ENCODE measurements at places on chromosomes 1 and 21.

- DNase-seq = no peak
Observed at GRCh38 chr1:31626223-31627207, 9.0 kb downstream of the HCRTR1 start.

- DNase-seq = no peak
Observed at GRCh38 chr1:172466795-172467407, 23.0 kb upstream of the PIGC start.

GRCh38 chr1:150551784-150552127 is 2.5 kb downstream of the ADAMTSL4 start:
- no peak for DNase-seq

DNA sequence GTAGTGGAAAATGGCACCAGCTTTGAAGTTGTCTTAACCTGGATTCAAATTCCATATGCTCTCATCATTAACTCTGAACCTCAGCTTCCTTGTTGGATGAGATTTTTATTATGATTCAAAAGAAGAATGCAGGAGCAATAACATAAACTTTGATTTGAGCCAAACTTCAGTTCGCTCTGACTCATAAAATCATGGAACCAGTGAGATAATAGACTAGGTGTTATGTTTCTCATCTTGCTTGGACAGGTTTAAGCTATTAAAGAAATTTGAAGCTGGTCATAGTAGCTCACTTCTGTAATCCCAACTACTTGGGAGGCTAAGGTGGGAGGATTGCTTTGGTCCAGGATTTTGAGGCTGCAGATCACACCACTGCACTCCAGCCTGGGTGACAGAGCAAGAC is 172.8 kb downstream of the CLEC20A start:
- no peak for DNase-seq

DNA sequence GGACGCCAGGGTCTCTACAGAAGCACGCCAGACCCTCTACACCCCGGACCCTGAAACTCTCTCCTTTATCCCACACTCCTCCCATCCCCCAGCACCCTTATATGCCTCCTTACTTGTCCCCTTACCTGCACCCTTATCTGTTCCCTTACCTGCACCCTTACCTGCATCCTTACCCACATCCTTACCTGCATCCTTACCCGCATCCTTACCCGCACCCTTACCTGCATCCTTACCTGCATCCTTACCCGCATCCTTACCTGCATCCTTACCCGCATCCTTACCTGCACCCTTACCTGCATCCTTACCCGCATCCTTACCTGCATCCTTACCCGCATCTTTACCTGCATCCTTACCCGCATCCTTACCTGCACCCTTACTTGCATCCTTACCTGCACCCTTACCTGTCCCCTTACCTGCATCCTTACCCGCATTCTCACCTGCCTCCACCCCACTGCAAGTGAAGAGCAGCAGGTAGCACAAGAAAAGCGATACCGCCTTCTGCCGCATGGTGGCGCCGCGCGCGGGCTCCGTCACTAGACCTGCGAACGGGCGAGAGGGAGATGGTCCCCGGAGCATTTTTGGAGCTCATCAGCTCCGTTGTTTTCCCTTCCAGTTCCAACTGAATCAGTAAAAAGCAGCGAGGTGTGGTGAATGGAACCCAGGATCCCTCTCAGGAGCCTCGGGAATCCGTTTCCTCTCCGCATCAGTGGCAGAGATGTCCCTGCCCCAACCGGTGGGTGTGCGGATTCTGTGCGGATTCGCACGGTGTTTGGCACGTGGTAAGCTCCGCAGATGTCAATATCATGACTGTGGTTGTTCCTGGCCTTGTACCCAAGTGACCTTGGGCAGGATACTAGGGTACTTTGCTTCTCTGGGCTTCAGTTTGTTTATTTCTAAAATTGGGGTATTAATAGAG is 2.9 kb downstream of the IFI6 start:
- DNase-seq = peak; percentile 85

GRCh38 chr1:157025856-157026255 is 19.7 kb downstream of the ARHGEF11 start:
- DNase-seq = no peak

DNA sequence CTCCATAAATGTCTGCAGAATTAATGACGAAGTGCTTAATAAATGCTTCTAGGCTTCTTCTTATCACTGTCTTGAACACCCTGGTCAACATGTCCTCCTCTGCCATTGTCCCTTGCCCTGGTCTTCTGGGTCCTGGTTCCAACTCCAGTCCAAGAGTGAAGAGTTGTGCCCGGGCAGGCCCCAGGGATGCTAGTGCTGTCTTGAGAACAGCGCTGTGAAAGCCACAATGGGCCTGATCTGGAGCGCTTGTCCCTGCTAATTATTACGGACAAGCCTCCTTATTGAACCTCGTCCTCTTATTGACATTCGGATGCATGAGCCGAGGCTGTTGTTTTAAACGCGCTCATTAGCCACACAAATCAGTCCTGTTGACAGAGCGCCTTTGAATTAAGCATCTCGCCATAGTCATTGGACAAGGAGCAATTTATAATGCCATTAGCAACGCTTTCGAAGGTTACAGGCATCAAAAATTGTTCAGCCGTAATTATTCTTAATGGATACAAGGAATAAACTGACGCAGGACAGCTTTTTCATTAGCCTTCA is 211.6 kb upstream of the POU3F1 start:
- no peak for DNase-seq

- no peak for DNase-seq
Observed at GRCh38 chr1:228650141-228650540, 85.1 kb upstream of the RHOU start.

GRCh38 chr1:41580021-41580420 is 95.5 kb upstream of the EDN2 start:
- no peak for DNase-seq

DNA sequence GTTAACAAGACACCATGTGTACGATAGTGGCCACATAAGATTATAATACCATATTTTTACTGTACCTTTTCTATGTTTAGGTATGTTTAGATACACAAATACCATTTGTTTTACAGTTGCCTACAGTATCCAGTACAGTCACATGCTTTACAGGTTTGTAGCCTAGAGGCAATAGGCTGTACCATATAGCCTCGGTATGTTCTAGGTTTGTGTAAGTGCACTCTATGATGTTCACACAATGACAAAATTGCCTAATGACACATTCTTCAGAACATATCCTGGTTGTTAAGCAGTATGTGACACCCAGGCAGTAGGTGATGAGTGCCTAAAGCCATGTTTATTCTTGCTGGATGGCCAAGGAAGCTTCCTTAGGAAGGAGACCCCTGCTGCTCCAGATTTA is 111.8 kb downstream of the PAPPA2 start:
- DNase-seq = no peak

DNA sequence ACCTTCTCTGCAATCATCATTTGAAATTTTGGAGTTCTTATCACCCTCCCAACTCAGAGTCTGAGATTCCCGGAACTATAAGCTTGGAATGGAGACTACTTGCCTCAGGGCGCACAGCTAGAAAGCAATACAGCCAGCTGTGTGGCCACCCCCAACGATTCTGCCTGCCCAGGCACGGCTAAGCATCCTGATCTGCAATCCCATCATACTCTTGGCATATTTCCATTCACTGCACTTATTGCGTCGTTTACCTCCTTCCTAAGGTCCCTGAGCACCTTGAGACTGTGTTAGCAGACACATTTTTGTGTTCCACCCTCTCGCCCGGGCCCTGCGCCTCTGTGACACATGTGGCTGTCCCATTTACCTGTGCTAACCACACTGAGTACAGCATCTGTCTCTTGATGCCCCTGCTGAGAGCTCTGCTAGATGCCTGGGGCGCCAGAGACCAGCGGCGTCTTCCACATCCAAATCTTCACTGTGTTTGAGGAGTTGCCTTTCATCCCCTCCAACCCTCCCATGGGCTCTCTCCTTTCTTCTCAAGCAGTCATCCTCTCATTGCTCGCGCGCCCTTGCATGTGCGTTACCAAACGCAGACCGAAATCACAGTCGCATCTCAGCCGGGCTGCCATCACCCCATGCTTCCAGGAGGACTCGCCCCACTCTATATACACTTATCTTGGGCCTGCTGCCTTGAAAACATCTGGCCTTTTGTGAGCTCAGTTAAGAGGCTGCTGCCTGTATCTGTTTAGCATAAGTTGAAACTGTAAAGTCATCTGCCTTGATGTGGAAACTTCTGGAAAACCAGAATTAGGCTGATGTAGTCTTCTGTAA is 3.5 kb upstream of the CLDN19 start:
- no peak for DNase-seq

GRCh38 chr1:147071142-147071541 is 101.1 kb downstream of the PRKAB2 start:
- no peak for DNase-seq

GRCh38 chr21:40647706-40648105 is 199.3 kb downstream of the DSCAM start:
- no peak for DNase-seq

DNA sequence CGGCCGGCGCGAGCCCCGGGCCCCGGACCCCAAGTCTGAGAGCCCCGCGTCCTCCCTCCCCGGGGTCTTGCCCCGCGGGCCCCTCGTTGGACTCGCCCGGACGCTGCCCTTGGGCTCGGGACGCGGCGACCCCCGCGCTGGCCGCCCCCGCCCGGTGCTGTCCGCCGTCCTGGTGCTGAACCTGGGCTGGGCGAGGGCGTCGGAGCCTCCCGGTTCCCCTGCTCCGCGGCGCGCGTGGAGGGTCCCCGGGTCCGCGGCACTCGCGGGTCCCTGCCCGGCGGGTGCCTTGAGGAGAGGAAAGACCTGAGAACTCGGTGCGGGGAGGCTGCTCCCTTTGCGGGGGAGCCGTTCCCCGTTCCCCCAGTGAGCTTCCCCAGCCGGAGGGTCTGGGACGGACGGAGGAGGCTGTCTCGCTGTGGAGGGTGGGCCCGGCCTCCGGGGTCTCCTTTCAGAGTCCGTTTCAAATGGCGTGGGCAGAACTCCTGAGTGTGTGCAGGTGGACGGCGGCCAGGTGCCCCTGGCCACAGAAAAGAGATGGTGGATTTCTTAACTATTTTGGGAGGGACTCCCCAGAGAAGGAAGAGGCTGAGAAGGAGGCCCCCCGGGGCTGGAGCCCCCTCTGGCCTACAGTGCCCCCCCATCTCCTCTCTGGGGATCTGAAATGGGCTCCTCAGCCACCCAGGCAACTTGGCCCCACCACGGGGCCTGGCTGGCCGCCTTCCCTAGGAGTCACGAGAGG is 595 bp downstream of the GABRD start:
- no peak for DNase-seq

DNA sequence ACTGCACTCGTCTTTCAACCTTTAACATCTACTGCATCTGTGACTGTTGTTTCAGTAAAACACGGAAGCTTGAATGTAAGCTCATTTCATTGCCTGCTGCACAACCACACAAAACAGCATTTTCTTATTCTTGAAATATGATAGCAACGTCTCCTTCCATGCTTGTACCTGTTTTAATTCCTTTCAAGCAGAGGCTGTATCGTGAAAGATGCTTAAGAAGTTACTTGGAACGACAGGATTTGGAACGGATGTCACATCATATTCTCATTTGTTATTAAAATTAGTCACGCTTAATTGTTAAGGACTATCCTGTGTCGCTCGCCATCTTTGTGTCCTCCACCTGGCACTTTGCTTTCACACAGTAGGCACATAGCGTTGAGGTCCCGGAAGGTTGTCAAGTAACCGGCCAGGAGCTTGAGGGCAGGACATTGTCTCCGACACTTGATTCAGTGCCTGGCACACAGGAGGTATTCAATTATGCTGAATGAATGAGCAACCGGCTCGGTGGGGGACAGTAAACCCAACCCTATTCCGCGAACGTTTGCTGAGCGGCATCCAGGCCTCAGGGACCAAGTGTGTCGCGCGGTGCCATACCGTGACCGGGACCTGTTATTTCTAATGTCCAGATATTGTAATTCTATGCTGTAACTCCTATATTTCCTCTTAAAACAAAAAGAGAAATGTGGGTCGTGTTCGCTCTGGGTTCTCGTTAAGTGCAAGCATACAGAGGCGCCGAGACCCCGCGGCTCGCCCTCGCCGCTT is 499 bp upstream of the SH3GLB1 start:
- peak; percentile 25 for DNase-seq

GRCh38 chr1:14989931-14990728 is 163.4 kb upstream of the TMEM51 start:
- no peak for DNase-seq

DNA sequence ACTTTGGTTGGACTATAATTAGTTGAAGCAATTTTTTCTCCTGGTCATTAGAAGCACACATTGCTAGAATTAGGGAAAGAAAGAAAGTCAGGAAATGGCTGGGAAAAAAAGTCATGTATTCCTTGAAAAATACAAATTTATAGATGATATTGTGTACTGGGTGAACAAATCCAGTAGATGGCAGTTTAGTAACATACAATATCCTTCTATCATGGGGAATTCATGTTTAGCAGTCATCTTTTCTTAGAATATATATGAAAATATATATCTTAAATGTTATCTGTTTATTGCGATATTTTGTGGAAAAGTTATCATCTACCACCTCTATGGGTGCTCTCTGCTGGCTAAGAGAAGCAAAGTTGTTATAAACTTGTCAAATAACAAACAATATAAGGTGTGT is 13.1 kb upstream of the ZRANB2 start:
- DNase-seq = no peak

DNA sequence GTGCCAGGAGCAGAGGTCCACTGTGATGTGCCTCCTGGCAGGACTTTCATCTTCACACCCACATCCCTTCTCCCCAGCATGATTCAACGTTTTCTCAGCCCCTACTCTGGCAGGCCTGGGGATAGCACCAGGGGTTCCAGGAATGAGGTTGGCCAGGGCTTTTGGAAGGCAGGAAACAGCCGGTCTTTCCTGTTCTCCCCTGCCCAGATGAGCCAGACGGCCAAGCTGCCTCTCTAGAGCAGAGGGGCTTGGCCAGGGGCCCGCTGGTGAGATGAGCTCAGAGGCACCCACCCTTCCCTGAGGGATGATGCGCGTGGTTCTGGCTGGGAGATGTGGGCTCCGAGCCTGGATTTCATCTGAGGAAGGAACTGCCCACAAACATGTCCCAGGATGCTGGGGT is 4.3 kb upstream of the MFAP2 start:
- DNase-seq = no peak

DNA sequence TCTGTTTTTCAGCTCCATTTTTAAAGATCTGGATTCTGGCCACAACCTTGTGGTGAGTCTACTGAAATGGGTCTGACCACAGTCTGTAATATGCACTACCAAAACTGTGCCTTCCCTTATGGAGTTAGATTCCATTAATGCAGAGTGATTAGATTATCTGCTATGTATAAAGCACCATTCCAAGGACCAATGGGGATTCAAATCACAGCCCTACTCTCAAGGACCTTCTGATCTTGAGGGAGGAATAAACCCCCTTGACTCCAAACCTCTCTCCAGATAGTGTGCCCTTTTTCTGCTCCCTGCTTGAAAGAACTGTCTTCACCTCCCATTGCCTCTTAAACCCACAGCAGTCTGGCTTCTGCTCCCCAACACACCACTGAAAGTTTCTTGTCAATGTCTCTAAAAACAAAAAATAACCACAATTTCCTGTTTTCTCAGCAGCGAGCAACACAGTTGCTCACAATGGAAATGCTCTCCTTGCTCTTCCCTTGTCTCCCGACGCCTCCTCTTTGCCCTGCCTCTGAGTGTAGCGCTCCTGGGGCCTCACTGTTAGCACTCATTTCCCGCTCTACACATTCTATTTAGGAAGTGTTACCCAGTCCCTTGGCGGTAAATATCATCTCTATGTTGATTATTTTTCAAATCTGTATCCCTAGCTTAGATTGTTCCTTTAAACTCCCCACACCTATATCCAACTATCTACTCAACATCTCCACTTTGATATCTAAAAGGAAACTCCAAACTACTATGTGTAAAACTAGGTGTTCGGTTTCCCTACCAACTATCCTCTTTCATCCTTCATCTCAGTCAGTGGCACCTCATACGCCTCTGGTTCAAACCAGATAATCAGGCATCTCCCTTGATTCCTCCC is 13.6 kb downstream of the PCNX2 start:
- no peak for DNase-seq

- DNase-seq = no peak
Observed at GRCh38 chr21:33259428-33259827, 6.7 kb upstream of the IL10RB start.

- no peak for DNase-seq
Observed at GRCh38 chr1:155481741-155482241, 80.8 kb downstream of the ASH1L start.
